Breast epithelium (tissue), 4 donors: ENCODE measurements at places on chromosomes 16 and 17. TPM values are rescaled to one million over a fixed set of nuclear protein-coding genes. Genes with fewer than 3 reads are reported as not detected.

GRCh38 chr17:83202002-83203000, 122.9 kb downstream of the METRNL start:
- H3K36me3 ChIP-seq, result no peaks in the 10 kb centered on the region
- DNase-seq, result no peak
- no peaks in the 10 kb centered on the region for H3K27me3 ChIP-seq

GRCh38 chr17:9944704-9945103, 39.6 kb upstream of the RCVRN start:
- H3K36me3 ChIP-seq, result no peaks in the 10 kb centered on the region
- H3K27ac ChIP-seq, result peak overlapping the region; percentile 25
- no peaks in the 10 kb centered on the region for H3K4me1 ChIP-seq

GRCh38 chr16:68190081-68190480, 45.8 kb downstream of the ESRP2 start:
- no peak overlapping the region for H3K27ac ChIP-seq
- H3K27me3 ChIP-seq, result no peaks in the 10 kb centered on the region
- DNase-seq, result no peak
- no peak overlapping the region for H3K4me3 ChIP-seq
- H3K4me1 ChIP-seq, result no peaks in the 10 kb centered on the region
- no peaks in the 10 kb centered on the region for H3K36me3 ChIP-seq

DNA sequence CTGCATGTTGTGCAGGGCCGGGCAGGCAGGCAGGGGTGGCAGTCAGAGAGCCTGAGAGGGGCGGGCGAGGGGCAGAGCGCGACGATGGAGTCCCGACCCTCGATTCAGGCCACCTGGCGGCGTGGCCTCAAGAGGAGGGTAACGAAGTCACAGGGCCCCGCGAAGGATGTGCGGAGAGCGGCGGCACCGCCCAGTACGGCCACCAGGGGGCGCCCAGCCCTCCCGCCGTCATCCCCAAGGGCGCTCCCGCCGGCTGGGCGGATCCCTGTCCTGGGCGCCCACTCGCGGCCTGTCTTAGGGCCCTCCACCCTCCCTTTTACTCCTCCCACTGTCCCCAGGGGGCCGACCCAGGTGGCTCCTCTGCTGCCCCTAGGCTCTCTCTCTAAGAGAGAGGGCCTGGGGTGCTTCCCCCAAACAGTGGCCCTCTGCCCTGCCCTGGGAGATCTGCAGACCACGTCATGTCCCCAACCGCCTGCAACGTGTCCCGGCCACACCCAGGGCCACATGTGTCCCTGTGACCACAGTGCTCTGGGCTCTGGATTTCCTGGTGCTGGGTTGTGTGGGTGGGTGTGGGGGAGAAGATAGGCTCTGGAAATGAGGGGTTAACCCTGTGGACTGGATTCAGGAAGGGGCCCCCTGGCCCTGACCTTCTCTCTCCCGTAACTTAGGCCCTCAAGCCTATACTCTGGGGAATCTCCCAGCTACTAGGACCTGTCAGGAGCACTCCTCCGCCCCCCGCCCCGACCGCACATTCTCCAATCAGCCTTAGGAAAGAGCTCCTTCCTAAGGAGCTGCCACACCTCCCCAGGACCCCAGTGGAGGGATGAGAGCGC, 5.9 kb downstream of the DPEP2 start:
- DNase-seq, result peak; percentile 68
- peak overlapping the region; percentile 59 for H3K4me3 ChIP-seq
- no peaks in the 10 kb centered on the region for H3K27me3 ChIP-seq
- no peaks in the 10 kb centered on the region for H3K4me1 ChIP-seq
- peak overlapping the region; percentile 32 for H3K27ac ChIP-seq
- H3K36me3 ChIP-seq, result no peaks in the 10 kb centered on the region

DNA sequence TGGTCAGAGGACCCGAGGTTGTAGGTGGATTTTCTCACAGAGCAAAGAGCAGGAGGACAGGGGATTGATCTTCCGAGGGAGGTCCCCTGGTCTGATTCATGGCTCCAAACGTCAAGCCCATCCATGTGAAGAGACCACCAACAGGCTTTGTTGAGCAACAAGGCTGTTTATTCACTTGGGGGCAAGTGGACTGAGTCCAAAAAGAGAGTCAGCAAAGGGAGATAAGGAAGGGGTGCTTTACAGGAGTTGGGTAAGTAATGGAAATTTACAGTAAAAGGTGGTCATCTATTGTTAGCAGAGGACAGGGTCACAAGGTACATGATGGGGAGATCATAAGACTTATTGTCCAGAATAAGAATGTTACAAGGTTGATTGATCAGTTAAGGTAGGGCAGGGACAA, 2285.8 kb downstream of the TP53TG3F start:
- no peak overlapping the region for H3K4me3 ChIP-seq
- no peak for DNase-seq
- H3K27me3 ChIP-seq, result no peaks in the 10 kb centered on the region
- H3K27ac ChIP-seq, result no peak overlapping the region
- no peaks in the 10 kb centered on the region for H3K4me1 ChIP-seq

DNA sequence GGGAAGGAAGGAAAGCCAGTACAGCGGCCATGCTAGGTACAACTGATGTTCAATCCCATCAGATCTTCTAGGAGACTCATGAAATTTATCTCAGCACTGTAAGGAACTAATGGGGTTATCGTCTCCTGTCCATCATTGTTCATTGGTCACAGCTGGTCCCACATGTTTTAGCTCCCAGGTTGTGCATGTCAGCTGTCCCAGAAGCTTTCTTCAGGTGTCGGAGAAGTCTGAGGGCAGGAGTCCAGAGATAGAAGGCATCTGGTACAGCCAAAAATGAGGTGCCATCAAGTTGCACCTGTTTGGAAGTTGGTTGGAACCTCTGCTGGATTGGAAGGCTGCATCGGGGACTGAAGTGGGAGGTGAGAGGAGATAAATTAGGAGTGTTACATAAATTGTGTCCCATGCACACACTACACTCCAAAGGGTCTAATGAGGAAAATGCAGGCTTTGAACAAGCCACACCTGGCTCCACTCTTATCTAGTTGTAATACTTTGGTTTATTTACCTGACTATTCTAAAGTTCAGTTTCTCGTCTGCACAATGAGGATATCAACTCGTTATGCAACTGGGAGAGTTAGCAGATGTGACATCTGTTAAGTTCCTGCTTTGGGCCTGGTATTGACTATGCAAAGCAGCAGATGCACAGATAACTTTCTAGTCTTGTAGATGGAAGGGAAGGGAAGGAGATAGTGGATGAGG, 62.9 kb downstream of the MAP2K6 start:
- DNase-seq, result no peak
- peaks cover 13% of the 10 kb centered on the region for H3K4me1 ChIP-seq
- no peaks in the 10 kb centered on the region for H3K27me3 ChIP-seq
- no peaks in the 10 kb centered on the region for H3K36me3 ChIP-seq
- no peak overlapping the region for H3K4me3 ChIP-seq

Gene CA7
- 1.3 TPM for total RNA-seq

Gene SCPEP1
- total RNA-seq, result 55.4 TPM

Gene GGA3
- total RNA-seq, result 20.0 TPM

Gene MT1F
- total RNA-seq, result 34.0 TPM

Gene CACNG4
- total RNA-seq, result 2.6 TPM

Gene CLEC3A
- 0.66 TPM for total RNA-seq
